ENCODE measurements at places on chromosomes 6 and 20. TPM values are rescaled to one million over a fixed set of nuclear protein-coding genes. Genes with fewer than 3 reads are reported as not detected.

GRCh38 chr6:164897523-164898235 is 411.7 kb downstream of the C6orf118 start:
- no peak for DNase-seq

- no peak for DNase-seq
Measured at GRCh38 chr20:23193801-23194384, 107.8 kb upstream of the CD93 start.

Gene CDSN
- total RNA-seq, result not detected

Gene SLPI
- total RNA-seq, result not detected

Gene GLP1R
- not detected for total RNA-seq
